ENCODE measurements at places on chromosomes 5 and 9.
A peak's percentile ranks its signal among the peaks of the same experiment; 100 is the strongest.

- DNase-seq: no peak
Observed at GRCh38 chr5:329121-329735, 7.7 kb downstream of the AHRR start.

DNA sequence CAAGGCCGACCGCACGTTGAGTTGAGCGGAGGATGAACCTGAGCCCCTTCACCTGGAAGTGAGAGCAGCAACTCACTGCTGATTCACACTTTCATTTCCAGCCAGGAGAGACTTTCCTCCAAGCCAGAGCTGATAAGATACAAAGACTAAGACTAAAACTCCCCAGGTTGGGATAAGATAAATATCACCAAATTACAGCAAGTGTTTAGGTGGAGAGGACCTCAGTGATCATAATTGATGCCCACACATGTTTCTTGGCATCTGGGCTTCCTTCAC is 6.4 kb upstream of the NKD2 start:
- DNase-seq: no peak

DNA sequence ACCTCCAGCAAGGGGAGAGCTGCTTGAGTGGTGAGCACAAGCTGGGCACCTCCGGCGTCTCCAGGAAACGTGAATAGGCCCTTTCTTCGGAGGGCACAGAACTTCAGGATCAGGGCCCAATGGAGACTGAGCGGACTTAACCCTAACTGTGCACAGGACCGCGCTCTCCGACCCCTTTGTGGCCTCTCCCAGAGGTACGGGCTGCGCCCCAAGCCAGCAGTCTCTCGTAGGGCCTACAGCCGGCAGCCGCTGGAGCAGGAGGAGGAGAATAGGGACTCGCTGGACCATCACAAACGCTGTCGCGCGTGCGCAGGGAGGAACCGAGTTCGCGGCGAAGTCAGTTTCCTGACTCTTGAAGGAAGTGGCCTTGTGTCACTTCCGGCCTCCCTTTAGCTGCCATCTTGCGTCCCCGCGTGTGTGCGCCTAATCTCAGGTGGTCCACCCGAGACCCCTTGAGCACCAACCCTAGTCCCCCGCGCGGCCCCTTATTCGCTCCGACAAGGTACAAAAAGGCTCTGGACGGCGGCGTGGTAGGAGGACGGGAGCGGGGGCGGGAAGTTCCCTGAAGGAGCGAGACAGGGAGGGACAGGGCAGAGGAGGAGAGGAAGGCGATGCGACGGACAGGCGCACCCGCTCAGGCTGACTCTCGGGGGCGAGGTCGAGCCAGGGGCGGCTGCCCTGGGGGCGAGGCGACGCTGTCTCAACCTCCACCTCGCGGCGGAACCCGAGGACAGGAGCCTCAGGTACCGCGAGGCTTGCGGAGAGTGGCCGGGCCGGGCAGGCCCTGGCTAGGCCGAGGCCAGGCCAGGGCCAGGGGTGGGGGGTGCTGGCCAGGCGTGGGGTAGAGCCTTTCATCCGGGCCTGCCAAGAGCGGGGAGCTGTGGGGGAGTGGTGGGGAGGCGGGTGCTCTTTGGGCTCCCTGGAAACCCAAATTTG is at the start of gene BTF3:
Gene BTF3, plus strand, starts transcription at position 386 of the 936 bp plus-strand sequence. Its CDS starts 226 bp downstream, at position 612.
- DNase-seq: peak; percentile 96

DNA sequence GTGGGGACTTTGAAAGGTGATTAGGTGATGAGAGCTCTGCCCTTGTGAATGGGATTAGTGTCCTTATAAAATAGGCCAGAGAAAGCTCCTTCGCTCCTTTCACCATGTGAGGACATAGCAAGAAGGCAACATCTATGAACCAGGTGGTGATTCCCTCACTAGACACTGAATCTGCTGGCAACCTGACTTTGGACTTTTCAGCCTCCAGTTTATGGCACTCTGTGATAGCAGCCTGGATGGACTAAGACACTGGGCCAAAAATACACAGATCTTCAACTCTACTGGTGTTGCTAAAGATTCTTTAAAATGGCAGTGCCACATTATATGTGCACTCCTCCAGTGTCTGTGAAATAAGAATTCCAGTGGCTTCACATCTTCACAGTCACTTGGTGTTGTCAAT is 41.2 kb upstream of the COL15A1 start:
- DNase-seq: peak; percentile 66

DNA sequence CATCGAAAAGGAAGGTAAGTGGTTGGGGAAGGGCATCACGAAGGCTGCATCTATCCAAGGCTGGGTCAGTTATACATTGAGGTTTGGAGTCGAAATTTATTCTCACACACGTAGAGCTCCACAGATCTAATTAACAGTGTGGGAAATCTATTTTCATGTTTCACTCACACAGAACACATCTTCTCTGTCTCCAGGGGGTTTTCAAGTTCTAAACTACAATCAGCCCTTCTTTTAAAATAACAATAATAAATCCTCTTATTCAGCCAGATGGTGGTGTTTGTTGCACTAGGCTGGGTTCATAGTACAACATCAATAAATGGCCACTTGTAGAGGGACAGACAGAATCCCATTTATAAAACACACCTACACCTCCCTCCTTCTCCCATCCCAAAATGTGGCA is 174.5 kb upstream of the KLF9 start:
- DNase-seq: no peak

DNA sequence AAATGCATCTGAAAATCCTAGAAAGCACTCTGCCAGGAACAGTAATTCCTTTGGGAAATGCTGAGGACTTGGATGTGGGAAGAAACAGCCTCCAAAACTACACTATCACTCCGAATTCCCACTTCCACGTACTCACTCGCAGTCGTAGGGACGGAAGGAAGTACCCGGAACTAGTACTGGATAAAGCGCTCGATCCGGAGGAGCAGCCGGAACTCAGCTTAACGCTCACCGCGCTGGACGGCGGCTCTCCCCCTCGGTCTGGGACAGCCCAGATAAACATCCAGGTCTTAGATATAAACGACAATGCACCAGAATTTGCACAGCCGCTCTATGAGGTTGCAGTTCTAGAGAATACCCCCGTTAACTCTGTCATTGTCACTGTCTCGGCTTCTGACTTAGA is 786 bp downstream of the PCDHB3 start:
- DNase-seq: no peak

GRCh38 chr5:158126442-158127405 is 267.8 kb upstream of the CLINT1 start:
- no peak for DNase-seq

DNA sequence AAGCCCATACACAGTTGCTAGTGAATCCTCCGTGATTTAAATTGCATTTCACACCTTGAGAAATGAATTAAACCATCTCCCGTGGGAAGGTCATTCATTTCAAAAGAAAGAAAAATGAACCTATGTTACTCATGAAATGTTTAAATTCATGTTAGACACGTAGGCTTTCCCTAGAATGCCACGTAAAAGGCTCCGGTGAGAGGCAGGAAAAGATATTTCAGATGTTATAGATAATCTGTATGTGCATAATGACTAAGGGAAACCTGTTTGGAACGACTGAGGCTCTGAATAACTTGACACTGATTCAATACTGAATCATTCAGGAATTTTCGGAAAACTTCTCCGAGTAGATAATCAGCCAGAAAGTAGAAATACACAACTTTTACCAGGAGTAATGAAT is 134.3 kb upstream of the ICE1 start:
- no peak for DNase-seq

- DNase-seq: no peak
Observed at GRCh38 chr5:6674886-6675285, 38.3 kb upstream of the TENT4A start.

GRCh38 chr9:5269249-5269715 is 35.2 kb downstream of the RLN2 start:
- no peak for DNase-seq

DNA sequence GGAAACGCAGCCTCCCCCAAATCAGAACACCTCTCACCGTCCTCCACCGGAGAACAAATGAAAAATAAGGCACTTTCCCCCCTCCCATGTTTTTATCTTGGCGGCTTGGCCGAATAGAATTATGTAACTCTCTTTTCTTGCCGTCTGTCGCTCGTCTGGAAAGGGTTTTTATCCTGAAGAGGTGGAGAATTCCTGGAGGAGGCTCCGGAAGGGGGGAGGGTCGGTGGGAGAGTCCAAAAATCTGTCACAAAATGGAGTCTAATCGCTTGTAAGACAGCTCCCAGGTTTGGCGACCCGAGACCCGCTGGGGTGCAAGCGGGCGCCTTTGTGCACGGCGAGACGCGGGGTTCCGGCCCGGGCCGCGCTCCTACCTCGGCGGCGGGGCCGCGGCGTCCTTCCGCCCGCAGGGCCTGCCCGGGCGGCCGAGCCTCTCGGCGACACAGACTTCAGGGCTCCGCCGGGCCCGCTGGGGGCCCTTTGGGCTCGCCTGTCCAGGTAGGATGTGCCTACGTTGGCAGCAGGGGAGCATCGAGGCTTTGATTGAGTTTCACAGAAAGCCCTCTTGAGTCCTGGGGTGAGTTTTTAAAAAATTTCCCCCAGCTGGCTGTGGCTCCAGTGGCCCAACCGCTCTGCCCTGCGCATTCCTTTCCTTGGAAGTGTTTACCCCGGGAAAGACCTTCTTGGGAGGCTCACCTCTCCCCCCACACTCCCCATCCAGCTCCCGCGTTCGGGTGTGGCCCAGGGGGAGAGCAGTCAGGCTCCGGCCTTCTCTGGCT is 5.0 kb downstream of the LMX1B start:
- DNase-seq: no peak

- no peak for DNase-seq
Observed at GRCh38 chr5:66234241-66234640, 90.1 kb downstream of the SREK1 start.

- no peak for DNase-seq
Observed at GRCh38 chr5:35908228-35908627, 30.2 kb downstream of the CAPSL start.

GRCh38 chr5:133370036-133370831 is 242.1 kb downstream of the FSTL4 start:
- DNase-seq: peak; percentile 7

GRCh38 chr5:58930520-58930919 is 347.6 kb downstream of the RAB3C start:
- DNase-seq: no peak

DNA sequence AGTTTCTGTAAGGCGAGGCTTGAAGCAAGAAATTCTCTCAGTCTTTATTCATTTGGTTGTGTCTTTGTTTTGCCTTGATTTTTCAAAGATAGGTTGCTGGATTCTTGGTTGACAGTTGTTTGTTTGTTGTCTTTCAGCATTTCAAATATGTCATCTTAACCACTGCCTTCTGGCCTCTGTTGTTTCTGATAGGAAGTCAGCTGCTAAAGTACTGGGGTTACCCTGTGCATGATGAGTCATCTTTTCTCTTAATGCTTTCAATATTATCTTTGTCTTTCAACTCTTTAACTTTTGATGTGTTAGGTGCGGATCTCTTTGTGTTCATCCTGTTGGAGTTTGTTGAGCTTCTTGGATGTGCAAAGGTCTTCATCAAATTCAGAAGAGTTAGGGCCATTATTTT is 1571.3 kb downstream of the MAT2B start:
- DNase-seq: no peak

DNA sequence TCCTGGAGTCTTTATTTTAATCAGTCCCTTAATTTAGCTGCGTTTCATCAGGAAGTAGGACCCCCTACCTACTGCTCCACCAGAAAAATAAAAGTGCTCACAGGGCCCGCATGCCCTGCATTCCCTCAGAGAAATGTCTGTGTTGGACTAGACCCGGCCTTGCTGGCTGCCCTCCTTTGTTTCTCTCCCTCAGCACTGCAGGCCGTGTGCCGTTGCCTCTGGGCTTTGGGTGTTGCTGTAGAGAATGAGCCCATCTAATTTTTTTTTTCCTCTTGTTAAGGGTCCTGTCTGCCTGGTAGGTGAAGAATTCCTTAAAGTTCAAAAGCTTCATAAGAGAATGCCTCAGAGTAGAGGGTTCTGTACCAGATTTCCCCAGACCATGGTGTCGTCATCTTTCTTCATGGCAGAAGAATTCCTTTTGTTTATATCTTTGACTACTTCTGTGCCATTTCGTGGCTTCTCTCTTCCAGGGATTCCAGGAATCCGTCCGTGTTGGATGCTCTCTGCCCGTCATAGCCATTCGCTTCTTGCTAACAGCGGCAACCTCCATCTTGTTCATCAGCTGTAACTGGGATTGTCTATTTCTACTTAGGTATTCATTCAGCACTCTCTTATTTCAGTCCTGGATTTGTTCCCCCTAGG is 49.8 kb upstream of the ANGPTL2 start:
- no peak for DNase-seq

GRCh38 chr9:115520646-115521045 is 402.7 kb upstream of the TNC start:
- DNase-seq: no peak

DNA sequence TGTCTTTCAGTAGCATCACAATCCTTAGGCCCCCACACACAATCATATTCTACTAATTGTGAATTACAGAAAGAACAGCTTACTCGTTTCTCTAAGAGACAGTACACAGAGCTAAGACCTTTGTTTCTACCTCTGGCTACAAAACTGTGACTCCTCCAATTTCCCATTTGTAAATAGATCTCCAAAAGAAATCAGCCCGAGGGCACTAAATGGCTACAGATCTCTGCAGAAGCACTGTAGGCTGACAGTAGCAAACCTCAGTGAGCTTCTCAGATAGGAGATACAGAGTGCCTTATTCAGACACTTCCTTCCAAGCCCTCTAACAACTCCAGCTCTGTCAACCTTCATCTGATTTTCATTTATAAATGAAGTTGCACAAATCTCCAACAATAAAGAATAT is 51.0 kb downstream of the EFNA5 start:
- DNase-seq: no peak

- DNase-seq: no peak
Observed at GRCh38 chr5:135444881-135445280, 2.3 kb downstream of the DCANP1 start.

GRCh38 chr5:61808091-61808490 is 476.0 kb downstream of the ZSWIM6 start:
- peak; percentile 58 for DNase-seq

DNA sequence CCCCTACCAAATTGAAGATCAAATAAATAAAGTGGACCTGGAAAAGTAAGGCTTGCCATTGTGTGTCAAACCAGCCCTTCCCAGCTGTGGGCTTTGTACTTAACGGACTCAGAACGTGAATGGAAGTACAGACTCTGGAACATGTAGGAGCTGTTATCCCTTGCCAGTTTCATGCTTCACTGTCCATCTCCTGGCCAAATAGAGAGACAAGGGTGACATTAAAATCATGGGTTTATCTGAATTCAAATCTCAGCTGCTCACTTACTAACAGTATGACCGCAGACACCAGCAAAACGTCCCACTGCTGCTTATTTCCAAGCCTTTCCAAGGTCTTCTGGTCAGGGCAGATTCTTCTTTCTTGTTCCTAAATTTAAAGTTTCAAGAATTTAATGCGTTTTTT is 52.2 kb downstream of the EXOSC2 start:
- DNase-seq: no peak

DNA sequence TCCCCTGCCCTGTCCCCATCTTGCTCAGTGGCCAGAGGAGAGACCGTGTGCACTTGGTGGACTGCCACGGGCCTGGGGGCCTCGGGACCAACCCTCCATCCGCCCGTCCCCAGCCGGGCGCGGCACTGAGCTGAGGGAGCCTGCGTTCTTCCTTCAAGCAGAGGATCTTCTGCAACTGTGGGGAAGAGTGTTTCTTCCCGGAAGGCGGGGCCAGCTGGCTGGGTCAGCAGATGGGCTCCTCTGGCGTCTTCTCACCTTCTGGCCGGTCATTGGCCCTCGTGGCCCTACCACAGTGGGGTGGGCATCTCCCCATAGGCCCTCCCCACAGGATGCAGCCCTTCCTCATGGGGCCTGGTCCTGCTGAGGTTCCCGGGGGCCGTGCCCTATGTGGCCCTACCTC is 17.4 kb downstream of the RXRA start:
- no peak for DNase-seq

Data from NCI-H82 (cell line).